Amniotic stem cell (primary cell): ENCODE measurements at places on chromosomes 6 and 20.

GRCh38 chr6:63307581-63308246 lies 12.1 kb downstream of the LGSN start:
- peak; percentile 2 for DNase-seq

GRCh38 chr6:157533048-157533871 lies 152.3 kb downstream of the ZDHHC14 start:
- no peak for DNase-seq

GRCh38 chr20:51162015-51162414 lies 139.1 kb upstream of the KCNG1 start:
- DNase-seq, result no peak

DNA sequence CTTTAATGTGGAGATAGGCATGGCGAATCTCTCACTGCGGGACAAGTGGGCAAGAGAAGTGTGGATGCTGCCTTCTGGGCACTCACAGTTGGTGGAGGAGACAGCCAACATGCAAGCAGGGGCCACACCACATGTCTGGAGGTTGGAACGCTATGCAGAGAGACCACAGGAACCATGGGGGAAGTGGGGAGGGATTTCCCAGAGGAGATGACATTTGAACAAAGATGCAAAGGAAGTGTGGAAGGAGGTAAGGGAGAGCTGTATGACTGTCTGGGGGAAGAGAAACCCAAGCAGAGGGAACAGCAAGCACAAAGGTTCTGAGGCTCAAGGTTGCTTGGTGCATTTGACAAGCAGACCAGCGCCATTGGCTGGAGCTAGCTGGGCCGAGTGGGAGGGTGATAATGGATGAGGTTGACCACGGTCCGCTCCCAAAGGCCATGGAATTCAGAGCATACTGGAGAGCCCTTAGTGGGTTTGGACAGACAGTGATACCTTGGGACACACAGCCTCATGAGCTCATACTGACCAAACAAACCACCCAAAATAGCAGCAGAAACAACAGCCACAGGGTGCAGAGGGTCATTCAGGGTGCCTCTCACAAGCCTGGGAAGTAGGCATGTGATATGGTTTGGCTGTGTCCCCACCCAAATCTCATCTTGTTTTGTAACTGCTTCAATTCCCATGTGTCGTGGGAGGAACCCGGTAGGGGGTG lies 7.6 kb upstream of the FAM110A start:
- DNase-seq, result no peak

DNA sequence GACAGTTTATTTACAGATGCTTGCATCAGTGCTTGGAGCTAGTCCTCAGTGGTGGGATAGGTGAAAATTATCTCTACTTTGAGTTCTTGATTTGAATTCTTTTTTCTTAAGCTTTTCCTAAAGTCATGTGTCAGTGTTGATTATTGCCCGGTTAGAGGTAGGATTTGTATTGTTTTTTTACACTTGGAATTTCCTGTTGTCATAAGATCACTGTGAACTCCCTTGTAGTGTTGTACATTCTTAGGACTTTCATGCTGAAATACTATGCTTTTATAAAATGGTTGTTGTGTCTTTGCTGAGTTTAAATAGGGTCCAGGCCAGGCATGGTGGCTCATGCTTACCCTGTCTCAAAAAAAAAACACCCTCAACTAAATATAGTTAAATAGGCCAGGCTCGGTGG lies 20.3 kb downstream of the ASXL1 start:
- DNase-seq, result no peak
